CD4-positive, alpha-beta T cell treated with Interleukin-21 for 1 hour (primary cell): ENCODE measurements at places on chromosomes 12 and 14.

DNA sequence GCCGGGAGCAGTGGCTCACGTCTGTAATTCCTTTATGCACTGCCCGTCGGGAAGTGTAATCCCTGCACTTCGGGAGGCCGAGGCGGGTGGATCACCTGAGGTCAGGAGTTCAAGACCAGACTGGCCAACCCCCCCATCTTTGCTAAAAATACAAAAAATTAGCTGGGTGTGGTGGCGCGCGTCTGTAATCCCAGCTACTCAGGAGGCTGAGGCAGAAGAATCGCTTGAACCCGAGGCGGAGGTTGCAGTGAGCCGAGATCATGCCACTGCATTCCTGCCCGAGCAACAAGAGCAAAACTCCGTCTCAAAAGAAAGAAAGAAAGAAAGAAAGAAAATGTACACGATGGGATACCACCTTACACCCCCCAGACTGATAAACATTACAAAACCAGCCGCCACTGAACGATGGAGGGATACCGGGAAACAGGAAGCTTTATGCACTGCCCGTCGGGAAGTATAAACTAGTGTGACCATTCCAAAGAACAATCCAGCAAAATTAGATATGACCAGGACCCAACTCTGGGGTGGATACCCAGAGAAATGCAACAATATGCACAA lies 1.1 kb downstream of the ABCD4 start:
- no peak for DNase-seq

DNA sequence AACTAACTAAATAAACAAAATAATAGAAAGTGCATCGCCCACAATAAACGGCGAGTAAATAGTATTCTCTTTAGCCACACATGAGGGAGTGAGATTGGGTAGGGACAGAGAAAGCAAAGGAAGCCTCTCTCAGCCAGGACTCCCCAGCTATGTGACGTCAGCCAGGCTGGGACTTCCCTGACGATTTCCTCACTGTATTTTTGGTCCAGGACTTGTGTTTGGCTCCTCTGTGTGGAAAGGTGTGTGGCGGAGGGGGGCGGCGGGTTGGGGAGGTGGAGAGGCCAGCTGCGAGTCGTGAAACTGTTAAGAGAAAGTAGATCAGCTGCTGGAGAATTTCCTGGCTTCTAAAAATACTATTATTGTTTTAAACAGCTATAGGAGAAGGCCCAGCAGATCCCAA lies 1124.6 kb downstream of the AACS start:
- DNase-seq, result no peak

- peak; percentile 90 for DNase-seq
Observed at GRCh38 chr14:105489542-105490266, 1.3 kb upstream of the TEDC1 start.

DNA sequence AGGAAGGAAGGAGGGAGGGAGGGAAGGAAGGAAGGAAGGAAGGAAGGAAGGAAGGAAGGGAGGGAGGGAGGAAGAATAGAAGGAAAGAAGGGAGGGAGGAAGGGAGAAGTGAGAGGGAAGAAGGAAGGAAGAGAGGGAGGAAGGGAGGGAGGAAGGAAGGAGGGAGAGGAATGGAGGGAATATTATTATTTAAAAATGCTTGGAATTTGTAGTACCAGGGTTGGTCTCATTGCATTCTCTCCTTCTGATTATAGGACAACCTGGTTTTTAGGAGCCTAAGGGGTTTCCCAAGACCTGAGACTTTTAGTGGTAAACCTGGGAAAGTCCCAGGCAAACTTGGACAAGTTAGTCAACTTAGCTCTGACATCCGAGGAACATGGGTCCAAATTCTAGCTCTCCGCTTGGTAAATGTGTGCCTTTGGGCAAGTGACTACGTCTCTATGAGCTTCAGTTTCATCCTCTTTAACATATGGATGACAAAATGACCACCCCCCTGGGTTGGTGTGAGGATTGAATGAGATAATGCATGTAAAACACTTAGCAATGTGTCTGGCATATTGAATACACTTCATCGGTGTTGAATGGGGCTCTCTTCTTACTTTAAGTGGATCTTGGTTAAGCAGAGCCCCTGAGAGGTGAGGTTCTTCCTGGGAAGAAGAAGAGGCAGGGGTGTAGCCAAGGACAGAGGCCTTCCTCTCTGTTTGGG lies 690.7 kb upstream of the TBX3 start:
- DNase-seq, result no peak

DNA sequence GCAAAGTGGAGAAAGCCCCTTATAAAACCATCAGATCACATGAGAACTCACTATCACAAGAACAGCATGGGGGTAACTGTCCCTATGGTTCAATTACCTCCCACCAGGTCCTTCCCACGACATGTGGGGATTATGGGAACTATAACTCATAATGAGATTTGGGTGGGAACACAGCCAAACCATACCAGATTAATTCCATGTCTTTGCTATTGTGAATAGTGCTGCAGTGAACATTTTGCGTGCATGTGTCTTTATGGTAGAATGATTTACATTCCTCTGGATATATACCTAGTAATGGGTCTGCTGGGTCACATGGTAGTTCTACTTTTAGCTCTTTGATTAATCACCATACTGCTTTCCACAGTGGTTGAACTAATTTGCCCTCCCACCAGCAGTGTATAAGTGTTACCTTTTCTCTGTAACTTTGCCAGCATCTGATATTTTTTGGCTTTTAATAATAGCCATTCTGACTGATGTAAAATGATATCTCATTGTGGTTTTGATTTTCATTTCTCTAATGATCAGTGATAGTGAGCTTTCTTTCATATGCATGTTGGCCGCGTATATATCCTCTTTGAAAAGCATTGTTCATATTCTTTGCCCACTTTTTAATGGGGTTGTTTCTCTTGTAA lies 29.7 kb upstream of the SAV1 start:
- no peak for DNase-seq

DNA sequence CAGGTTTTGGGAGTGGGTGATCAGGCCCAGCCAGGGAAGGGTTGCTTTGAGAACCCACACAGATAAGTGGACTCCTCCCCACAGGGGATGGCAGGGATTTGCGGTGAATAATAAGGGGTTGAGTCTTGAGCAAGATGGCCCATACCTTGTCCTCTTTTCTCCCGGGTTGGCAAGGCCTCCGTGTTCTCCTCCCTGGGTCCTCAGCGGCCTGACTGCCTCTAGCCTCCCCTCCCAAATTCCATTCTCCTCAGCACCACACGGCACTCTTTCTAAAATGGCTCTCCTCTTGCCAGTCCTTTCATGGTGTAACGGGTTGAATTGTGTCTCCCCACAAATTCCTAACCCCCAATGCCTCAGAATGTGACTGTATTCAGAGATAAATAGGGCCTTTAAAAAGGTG lies 70.0 kb downstream of the CHST11 start:
- no peak for DNase-seq

- peak; percentile 78 for DNase-seq
Observed at GRCh38 chr12:6336889-6337853, 4.7 kb downstream of the TNFRSF1A start.

GRCh38 chr14:88323523-88324199 lies 592 bp upstream of the KCNK10 start:
- DNase-seq, result no peak

DNA sequence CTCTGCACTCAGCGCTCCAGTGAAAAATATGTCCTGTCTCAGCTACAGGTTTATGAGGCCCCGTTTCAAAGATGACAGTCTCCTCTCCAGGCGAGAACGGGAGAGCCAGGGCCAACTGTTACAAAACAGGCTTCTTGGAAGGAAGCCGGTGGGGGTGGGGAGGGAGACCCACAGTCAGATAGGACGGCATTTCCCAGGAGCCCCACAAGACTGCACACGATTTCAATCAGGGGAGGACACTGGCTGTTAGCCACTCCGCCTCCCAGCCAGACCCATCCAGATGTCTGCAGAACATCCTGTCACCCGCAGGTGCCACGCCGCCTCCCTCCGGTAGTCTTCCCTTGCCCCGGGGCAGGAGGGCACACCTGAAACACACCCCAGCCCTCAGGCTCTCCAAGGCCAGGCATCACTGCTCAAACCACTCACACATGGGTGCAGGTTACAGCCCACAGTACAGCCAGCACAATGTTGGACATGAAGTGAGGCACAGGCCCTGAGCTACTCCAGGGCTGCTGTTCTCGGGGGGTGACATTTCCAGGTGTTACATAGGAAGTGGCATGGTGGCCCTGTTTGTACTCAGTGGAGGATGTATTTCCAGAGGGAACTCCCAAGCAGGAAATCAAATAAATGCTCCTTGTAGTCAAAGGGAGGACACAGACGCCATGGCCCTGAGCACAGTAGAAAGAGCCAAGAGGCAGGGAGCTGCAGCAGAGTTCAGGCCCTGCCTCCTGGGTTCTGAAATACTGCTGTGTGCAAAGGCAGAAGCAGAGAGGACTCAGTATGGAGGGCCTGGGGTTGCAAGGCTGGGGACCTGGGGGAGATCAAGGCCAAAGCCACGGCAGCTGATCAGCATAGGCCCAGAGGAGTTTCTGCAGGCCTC lies 138.1 kb downstream of the BCL11B start:
- DNase-seq, result no peak

- no peak for DNase-seq
Observed at GRCh38 chr12:2797721-2798418, 3.1 kb downstream of the FKBP4 start.
